Activated CD8-positive, alpha-beta memory T cell treated with anti-CD3 and anti-CD28 coated beads for 1 hour (primary cell): ENCODE measurements at places on chromosomes 1 and 21.

- no peak for DNase-seq
Observed at GRCh38 chr1:212630158-212630900, 21.8 kb downstream of the ATF3 start.

- no peak for DNase-seq
Observed at GRCh38 chr21:38039841-38040240, 123.6 kb upstream of the KCNJ6 start.

DNA sequence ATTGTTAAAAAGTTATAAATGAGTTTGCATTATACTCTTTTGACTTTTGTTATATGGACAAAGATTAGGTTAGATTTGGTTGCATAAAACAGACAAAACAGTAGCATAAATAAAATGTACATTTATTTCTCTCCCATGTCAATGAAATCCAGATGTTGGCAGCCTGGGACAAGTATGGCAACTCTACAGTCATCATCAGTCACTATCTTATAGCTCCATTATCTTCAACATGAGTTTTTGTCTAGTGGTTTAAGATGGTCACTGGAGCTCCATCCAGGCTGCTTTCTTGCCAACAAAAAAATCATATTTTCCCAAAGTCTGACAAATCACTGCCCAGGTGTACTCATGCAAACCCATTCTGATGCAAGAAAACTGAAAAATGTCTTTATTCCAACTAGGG, 83.8 kb downstream of the CD58 start:
- no peak for DNase-seq

DNA sequence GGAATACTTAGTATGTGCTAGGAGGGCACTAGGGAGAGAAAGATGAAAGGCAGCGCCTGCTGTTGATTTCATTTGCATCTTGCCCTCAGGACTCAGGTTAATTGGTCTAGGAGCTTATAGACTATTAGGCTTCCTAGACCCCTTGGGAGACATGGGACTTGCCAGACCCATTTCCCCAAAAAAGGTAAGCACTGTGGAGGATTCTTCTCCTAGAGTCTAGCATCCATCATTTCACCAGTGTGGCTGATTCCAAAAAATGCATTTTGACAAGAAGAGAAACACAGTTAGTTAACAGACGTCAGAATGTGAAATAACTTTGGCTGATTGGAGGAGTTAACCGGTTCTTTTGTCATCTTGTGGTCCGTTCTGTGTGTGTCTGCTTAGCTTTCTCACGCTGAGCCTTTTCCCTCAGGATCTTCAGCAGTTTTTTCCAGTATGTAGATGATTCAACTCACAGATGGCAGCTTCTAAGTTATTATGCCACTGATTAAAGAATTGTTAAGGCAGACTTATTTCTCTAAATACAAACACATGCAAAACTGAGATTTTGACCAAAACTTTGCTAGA, 108.8 kb downstream of the KIF26B start:
- DNase-seq, result no peak

- no peak for DNase-seq
Observed at GRCh38 chr1:3560981-3561380, 50.3 kb downstream of the MEGF6 start.

GRCh38 chr1:107953556-107953955, 11.4 kb downstream of the VAV3 start:
- DNase-seq, result no peak

DNA sequence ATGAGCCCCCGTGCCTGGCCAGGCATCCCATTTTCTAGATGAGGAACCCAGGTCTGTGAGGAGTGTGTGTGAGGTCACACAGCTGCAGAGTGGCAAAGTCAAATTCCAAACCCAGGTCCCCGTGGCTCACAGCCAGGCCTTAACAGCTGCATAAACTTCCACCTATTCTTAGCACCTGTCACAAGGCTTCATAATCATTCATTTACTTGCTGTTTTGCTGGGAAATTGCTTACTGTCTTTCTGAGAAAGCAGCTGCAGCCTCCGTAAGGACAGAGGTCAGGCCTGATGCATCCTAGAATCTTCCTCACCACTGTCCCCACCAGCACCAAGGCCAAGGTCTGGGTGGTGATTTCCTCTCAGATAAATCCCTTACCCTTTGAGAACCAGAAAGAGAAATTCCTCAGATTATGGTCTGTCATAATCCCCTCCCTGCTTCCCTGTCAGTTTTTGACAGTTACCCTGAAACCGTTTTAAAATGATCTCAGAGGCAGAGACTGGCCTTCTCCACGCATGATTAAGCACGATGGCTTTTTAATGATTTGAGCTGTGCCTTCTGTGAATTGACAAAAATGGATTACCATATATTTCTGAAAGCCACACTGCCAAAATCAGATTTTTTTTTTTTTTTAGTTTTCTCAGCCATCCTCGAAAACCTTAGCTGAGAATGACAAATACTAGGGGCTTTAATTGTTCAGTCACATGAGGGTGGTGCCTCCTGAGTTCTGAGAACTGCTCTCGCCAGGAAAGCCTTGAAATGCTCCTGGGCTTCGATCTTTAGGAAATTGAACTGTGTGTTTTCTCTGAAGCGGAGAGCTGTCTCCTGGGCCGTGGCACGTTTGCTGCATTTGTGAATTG, 70.0 kb upstream of the SELENON start:
- no peak for DNase-seq

- DNase-seq, result no peak
Observed at GRCh38 chr1:248906753-248907661, 972 bp downstream of the PGBD2 start.

GRCh38 chr1:163758977-163759670, 437.4 kb downstream of the NUF2 start:
- no peak for DNase-seq

DNA sequence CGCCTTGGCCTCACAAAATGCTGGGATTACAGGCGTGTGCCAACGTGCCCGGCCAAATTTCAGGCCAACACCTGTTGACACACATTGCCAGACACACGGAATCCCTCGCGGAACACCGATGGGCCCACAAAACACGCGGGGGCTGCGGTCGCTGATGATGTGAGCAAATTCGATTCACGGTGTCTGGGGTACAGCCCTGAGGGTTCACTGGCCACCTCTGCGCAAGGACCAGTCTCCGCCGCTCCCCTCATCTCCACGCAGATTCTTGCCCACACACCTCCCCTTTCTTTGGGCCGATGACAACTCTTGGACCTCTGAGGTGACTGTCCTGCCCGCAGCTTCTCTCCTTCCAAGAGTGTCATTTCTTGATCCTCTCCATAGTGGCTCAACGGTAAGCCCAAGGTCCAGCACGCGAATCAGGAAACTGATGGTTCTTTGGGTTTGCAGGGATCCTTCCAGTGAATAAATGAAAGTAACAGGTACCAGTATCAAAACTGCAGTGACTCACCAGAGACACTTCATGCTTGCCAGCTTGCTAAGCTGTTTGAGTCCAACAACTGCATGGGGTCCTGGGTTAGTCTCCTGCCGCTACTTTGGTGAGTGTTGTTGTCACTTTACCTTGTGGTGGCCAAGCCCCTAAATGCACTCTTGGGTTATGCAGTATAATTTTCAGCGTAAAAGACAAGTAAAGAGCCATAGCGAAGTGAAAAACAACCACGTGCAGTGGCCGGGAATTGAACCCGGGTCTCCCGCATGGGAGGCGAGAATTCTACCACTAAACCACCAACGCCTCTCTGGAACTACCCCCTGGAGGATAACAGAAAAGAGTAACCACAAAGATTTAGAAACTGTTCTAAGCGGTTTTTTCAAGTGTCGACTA, 11.0 kb upstream of the RNU1-3 start:
- no peak for DNase-seq

DNA sequence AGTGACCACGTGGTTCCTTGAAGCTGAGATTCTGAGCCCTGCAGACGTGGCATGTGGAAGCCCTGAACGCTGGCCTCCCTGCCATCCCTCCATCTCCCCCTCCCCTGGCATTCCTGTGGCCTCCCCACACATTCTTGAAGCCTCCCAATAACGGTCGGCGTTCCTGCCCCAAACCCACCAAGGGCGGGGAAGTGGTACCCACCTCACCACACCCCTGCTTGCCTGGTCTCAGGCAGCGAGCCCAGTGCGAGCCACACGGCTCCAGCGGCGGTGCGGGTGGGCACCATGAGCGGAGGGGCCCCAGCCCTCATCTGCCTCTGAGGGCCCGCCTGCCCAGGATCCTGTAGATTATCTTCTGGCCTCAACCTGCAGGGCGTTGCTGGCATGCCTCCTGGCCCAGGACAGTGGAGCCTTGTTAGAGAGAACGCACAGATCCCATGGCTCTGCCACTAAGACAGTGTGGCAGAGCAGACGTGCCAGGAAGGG, 20.6 kb upstream of the PRELP start:
- no peak for DNase-seq

- no peak for DNase-seq
Observed at GRCh38 chr1:64410217-64410616, 59.7 kb upstream of the CACHD1 start.

DNA sequence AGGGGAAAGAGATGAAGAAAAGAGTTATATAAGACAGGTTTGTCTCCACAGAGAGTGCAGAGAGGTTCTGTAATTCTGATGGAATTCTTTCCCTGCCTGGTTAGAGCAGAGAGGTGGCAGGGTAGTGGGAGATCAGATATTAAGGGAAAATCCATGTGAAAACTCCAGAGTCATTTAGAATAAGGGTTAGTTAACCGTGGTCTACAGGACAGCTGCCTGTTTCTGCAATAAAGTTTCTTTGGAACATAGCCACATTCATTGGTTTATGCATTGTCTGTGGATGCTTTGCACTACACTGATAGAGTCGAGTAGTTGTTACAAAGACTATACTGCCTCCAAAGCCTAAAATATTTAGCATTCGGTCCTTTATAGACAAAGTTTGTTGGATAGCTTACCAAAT, 55.6 kb downstream of the LRRC8D start:
- DNase-seq, result no peak

DNA sequence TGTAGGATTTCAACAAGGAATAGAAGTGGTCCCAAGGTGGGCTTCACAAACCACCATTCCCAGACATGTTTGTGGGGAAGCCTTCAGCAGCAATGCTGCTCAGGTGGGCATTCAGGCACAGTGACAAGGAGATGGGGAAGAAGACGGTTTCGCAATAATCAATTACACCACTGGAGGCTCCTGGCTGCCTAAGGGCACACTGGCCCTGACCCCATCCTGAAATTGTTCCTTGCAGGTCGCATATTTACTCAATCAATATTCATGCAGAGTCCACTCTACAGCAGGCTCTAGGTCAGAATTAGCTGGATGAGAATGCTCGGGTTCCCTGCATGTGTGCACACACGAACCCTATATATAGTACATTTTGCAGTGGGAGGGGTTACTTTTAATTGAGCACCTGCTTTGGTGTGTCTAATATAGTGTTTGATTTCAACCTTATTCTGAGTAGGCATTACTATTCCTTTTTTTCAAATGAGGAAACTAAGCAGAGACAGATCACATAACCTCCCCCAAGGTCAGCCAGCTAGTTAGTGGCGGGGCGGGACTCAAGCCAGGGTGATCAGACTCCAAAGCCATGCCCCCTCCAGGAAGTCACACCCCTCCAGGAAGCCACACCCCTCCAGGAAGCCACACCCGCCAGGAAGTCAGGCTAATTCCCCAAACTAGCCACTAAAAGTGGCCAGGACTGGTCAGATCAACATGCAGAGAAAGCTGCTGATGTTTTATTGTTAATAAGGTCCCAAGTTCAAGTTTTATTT, 106.5 kb downstream of the HLCS start:
- no peak for DNase-seq

- no peak for DNase-seq
Observed at GRCh38 chr1:85318217-85318616, 41.8 kb upstream of the BCL10 start.

DNA sequence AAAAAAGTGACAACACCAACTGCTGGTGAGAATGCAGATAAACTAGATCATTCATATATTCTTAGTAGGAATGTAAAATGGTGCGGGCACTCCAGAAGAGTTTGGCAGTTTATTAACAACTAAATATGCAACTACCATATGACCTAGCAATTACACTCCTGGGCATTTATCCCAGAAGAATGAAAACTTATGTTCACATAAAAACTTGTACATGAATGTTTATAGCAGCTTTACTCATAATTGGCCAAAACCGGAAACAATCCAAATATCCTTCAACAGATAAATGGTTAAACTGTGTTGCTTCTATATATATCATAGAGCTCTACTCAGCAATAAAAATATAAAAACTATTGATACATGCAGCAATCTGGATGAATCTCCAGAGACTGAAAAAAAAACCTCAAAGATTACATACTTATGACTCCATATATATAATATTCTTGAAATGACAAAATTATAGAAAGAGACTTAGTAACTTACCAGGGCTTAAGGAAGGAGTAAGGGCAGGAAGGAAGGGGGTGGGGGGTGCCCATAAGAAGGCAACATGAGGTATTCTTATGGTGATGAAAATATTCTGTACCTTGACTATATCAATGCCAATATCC, 99.9 kb downstream of the KCNH1 start:
- no peak for DNase-seq

DNA sequence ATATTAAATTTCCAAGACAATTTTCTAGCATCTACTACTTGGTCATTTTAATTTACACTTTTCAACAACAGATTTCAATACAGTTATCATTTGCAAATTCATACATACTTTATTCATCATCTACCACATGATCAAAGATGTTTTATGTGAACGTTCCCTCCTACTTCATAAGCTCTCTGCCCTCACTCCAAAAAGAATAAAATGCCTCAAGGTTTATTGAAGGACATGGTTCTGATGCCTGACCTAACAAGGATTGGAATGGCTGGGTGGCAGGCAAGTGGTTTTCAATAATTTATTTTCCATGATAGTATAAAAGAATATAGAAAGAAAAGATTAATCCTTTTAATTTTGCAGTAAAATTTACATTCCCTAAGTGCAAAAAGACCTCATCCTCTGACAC, 5.4 kb downstream of the CDKN2C start:
- DNase-seq, result no peak

- no peak for DNase-seq
Observed at GRCh38 chr1:64539781-64540218, 69.9 kb downstream of the CACHD1 start.

GRCh38 chr1:203799971-203800370, 4.5 kb downstream of the ZBED6 start:
- DNase-seq, result no peak

DNA sequence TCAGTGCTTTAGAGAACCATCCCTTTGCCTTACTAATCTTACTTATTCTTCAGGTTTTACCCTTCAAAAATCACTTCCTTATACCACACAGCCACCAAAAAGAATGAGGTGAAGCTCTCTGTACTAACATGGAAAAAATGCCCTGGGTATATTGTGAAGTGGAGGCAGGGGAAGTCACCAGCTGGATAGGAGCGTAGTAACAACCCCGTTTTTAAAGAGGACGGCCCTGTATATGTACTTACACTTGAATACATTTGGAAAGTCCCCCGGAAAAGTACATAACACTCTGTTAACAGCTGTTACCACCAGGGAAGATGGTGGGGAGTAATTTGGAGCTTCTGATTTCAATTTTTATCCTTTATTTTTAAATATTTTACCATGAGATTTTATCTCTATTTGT, 28.2 kb upstream of the KHDRBS1 start:
- DNase-seq, result no peak

- no peak for DNase-seq
Observed at GRCh38 chr1:234884701-234885100, 243.9 kb downstream of the TOMM20 start.
